ENCODE measurements at places on chromosomes 11 and 22.

DNA sequence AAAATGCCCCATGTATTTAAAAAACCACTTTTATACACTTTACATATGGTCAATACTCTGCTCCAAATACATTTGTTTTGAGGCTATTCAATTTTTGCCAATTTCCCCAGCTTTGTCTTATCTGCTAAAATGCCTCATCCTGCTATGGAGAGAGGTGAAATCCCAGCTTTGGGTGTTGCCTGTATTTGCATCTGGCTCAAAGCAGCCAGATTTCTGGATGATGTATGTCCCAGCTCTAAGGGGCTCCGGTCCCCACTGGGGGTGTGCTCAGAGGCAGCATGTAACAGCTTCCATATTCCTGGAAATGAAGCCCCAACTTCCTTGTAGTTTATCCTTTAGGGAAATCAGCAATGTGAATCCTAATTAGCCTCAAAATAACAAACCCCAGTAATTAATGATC lies 59.5 kb downstream of the WT1 start:
- no peak for DNase-seq

GRCh38 chr11:4808476-4808875 lies 4.3 kb upstream of the OR52R1 start:
- no peak for DNase-seq

- peak; percentile 68 for DNase-seq
Observed at GRCh38 chr22:42780070-42780540, 59.4 kb upstream of the A4GALT start.

DNA sequence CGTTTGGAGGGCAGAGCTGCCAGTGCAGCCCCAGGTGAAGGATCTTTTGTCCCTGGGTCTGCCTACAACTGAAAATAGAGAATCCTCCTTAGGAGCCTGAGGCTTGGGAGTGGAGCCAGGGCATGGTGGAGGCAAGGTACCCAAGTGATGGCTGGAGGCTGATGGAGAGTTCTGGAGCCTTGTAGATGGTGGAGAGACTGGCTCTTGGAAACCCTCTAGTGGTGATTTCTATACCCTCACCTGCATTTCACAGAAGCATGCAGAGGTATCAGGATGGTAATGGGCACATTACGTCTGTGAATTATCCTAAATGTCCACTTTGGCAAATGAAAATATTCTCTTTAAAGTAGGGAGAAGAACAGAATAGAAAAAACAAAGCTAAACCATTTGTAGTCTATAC lies 44.4 kb downstream of the INSC start:
- no peak for DNase-seq
